ENCODE measurements at places on chromosomes 6 and 20. TPM values are rescaled to one million over a fixed set of nuclear protein-coding genes. Genes with fewer than 3 reads are reported as not detected.
A peak's percentile ranks its signal among the peaks of the same experiment; 100 is the strongest.

GRCh38 chr20:23315099-23315498, 35.5 kb upstream of the NXT1 start:
- H3K4me1 ChIP-seq: no peaks in the 10 kb centered on the region
- no peak for DNase-seq
- H3K27ac ChIP-seq: no peak overlapping the region
- H3K4me3 ChIP-seq: no peak overlapping the region
- H3K27me3 ChIP-seq: peaks cover 2% of the 10 kb centered on the region

The C20orf141 gene
- total RNA-seq: not detected

DNA sequence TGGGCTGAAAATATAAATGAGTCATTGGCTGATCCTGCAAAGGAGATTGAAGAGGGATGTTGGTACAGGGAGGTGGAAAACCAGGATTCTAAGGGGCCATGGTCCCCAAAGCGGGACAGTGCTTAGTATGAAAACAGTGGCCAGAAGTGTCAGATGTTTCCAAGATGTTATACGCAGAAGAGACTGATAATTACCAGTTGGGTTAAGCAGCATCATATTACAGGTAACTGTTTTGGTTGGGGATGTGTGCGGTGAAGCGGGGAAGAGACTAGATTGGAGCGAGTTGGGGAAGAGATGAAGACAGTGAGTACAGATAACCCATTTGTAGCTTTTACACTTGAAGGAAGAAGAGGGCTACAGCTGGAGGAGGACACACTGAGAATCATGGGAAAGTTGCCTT, 80.8 kb downstream of the PLEKHG1 start:
- no peak overlapping the region for H3K27ac ChIP-seq
- H3K4me1 ChIP-seq: peaks cover 2% of the 10 kb centered on the region
- no peaks in the 10 kb centered on the region for H3K27me3 ChIP-seq
- H3K4me3 ChIP-seq: no peak overlapping the region

DNA sequence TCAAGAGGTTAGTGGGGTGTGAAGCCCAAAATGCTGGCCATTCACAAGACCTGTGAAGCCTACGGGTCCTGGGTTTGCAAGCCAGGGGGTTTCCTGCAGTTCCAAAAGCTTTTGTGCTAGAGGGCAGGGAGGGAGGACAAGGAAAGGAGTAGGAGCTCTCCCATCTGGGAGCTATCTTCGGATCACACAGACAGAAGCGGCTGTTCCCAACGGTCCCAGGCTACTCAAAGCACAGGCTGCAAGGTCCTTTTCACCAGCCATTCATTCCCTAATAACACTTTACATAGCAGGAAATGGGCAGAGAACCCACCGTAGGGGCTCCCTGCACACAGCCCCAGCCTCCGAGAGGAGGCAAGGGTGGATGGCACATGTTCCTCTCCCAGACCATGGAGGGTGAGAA, 296.9 kb downstream of the FOXC1 start:
- no peaks in the 10 kb centered on the region for H3K4me1 ChIP-seq
- H3K27ac ChIP-seq: no peak overlapping the region
- no peaks in the 10 kb centered on the region for H3K27me3 ChIP-seq
- no peak overlapping the region for H3K4me3 ChIP-seq
- DNase-seq: no peak

The PRR18 gene
- total RNA-seq: not detected

- no peaks in the 10 kb centered on the region for H3K4me1 ChIP-seq
- no peak overlapping the region for H3K27ac ChIP-seq
- H3K27me3 ChIP-seq: peaks cover 2% of the 10 kb centered on the region
- H3K4me3 ChIP-seq: no peak overlapping the region
- H3K36me3 ChIP-seq: no peaks in the 10 kb centered on the region
These were observed 138.1 kb upstream of the PTPN1 start for GRCh38 chr20:50371878-50372769.

The STX11 gene
- total RNA-seq: 17.5 TPM

DNA sequence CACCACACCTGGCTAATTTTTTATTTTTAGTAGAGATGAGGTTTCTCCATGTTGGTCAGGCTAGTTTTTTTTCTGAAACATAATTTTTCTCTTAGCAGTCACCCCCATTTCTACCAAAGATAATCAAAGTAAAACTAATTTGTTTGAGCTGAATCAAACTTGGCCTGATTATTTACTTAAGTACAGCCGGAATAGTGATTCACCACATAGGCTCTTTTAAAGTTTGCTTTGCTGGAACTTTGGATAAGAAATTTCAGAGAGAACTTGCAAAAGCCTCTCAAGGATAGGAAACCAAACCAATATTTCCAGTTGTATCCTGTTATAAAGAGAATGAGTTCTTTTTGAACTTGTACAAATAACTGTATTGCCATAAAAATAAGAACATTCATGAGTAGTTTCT, 105.0 kb upstream of the SYNCRIP start:
- no peaks in the 10 kb centered on the region for H3K4me1 ChIP-seq
- peaks cover 11% of the 10 kb centered on the region for H3K27me3 ChIP-seq

The ANGPT4 gene
- total RNA-seq: not detected

- H3K36me3 ChIP-seq: peaks cover 8% of the 10 kb centered on the region
- DNase-seq: peak; percentile 43
- H3K4me1 ChIP-seq: peaks cover 57% of the 10 kb centered on the region
- no peaks in the 10 kb centered on the region for H3K27me3 ChIP-seq
- no peak overlapping the region for H3K4me3 ChIP-seq
These were observed 4.7 kb upstream of the LY86 start for GRCh38 chr6:6583836-6584235.

- peak; percentile 20 for DNase-seq
- H3K27me3 ChIP-seq: peaks cover 3% of the 10 kb centered on the region
- H3K4me3 ChIP-seq: no peak overlapping the region
- no peaks in the 10 kb centered on the region for H3K36me3 ChIP-seq
- H3K27ac ChIP-seq: no peak overlapping the region
These were observed 645.0 kb downstream of the PHF3 start for GRCh38 chr6:64280569-64280968.

- no peak for DNase-seq
- no peak overlapping the region for H3K27ac ChIP-seq
- no peaks in the 10 kb centered on the region for H3K4me1 ChIP-seq
- no peaks in the 10 kb centered on the region for H3K27me3 ChIP-seq
- no peak overlapping the region for H3K4me3 ChIP-seq
These were observed 147.4 kb downstream of the FOXC1 start for GRCh38 chr6:1757131-1757530.

DNA sequence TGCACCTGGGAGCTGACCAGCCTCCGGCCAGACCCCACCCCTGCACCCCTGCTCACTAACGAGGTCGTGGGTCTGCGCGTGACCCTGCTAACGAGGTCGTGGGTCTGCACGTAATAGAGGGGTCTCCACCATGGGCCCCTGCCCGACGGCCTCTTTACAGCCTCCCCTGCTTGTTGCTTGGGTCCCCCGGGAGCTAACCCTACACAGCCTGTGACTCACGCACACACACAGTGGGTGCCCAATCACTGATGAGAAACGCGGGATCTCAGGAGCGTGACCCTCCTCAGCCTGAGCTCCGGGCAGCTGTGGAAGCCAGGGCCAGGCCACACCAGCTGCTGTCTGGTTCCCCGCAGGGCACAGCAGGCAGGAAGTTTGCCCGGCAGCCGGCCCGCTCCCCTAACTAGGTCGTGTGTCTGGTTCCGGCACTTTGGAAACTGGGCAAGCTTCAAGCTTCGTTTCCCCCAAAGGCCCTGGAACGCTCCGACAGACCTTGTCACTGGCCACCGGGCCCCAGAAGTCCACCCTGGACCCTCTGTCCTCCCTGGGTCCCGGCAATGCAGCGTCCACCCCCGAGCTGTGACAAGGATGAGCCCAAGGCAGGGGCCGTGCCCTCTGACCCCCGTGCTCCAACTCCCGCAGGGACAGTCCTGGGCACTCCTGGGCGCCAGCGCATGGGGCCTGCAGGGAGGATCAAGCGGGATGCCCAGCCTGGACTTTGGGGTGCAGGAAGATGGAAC, 767 bp downstream of the PTK6 start:
- H3K36me3 ChIP-seq: no peaks in the 10 kb centered on the region
- H3K4me1 ChIP-seq: peaks cover 11% of the 10 kb centered on the region
- no peaks in the 10 kb centered on the region for H3K27me3 ChIP-seq
- no peak overlapping the region for H3K27ac ChIP-seq

DNA sequence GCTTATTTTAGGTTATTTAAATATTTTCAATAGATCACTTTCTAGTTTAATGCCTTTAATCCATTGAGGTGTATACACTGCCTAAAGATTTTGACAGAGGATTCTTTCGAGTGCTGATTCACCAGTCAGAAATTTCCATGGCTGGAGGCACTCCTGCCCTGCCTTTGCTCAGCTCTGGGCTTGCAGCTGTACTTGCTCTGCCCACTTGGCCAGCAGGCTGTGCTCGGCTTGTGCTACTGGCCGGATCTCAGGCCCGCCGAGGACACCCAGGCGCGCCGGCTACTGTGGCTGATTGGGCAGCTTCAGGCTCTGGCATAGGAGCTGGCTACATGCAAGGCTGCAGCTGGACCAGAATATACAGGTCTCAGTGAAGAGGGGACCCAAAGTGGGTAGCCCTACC, 675.1 kb upstream of the MMS22L start:
- no peak overlapping the region for H3K4me3 ChIP-seq
- H3K27ac ChIP-seq: no peak overlapping the region
- no peaks in the 10 kb centered on the region for H3K4me1 ChIP-seq
- H3K27me3 ChIP-seq: no peaks in the 10 kb centered on the region
- no peak for DNase-seq

The SLC44A4 gene
- total RNA-seq: 0.10 TPM

DNA sequence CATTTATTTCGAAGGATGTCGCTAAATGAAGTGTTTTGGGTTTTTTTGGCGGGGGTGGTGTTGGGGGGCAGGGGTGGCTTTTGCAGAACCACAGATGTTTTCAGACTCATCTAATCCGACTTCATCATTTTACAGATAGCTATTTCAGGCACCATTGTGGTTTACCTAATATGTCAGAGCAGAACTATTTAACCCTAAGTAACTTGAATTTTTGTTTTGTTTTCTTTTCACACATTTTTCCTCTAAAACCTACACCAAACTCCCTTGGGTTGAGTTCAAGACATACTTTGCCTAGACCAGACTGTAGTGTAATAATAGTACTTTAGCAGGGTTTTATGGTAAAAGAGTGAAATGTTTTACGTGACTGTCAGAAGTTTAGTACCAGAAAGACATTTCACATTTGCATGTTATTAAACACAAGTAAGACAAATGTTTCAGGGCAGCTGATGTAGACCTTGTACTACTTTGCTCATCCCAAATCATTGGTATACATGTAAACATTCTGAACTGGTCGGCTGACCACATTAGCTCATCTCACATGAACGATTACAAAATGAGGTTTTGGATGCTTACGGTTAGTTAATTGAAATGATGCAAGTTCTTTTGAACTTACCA, 37.7 kb downstream of the MAP3K4 start:
- H3K4me3 ChIP-seq: no peak overlapping the region
- no peaks in the 10 kb centered on the region for H3K27me3 ChIP-seq
- peaks cover 31% of the 10 kb centered on the region for H3K4me1 ChIP-seq
- H3K27ac ChIP-seq: no peak overlapping the region
- no peak for DNase-seq

The TBC1D32 gene
- total RNA-seq: 6.9 TPM

- no peak for DNase-seq
- H3K4me3 ChIP-seq: no peak overlapping the region
- H3K27me3 ChIP-seq: no peaks in the 10 kb centered on the region
- H3K36me3 ChIP-seq: peaks cover 15% of the 10 kb centered on the region
These were observed 443.9 kb downstream of the CDKAL1 start for GRCh38 chr6:20978151-20978614.

GRCh38 chr6:21594416-21595281, 1.1 kb downstream of the SOX4 start:
- H3K27me3 ChIP-seq: peaks cover 58% of the 10 kb centered on the region
- H3K4me3 ChIP-seq: no peak overlapping the region
- H3K27ac ChIP-seq: peak overlapping the region; percentile 53

GRCh38 chr20:50673466-50674137, 17.7 kb downstream of the RIPOR3 start:
- H3K36me3 ChIP-seq: no peaks in the 10 kb centered on the region
- no peak overlapping the region for H3K4me3 ChIP-seq
- H3K27me3 ChIP-seq: no peaks in the 10 kb centered on the region
- H3K4me1 ChIP-seq: no peaks in the 10 kb centered on the region
- no peak overlapping the region for H3K27ac ChIP-seq

DNA sequence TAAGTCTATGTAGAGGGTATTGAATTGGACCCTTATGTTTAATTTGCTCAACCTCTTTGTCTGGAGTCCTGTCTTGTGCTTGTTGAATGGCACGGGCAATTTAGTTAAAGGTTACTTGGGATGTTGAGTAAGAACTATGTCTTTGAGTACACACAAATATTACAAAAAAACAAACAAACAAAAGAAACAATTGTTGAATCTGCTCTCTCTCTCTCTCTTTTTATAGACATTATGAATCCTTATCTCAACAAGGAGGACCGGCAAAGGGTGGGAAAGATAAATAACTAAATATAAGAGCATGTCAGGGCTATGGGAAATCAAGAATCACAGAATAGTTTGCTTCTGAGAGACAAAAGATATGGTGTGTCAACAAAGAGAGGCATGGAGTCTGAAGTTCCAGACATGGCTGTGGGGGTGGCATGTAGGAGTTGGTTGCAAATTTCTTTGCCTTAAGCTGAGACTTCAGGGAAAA, 608.6 kb downstream of the UTRN start:
- H3K4me3 ChIP-seq: no peak overlapping the region
- H3K36me3 ChIP-seq: no peaks in the 10 kb centered on the region
- no peak for DNase-seq
- H3K4me1 ChIP-seq: no peaks in the 10 kb centered on the region
- no peak overlapping the region for H3K27ac ChIP-seq
- no peaks in the 10 kb centered on the region for H3K27me3 ChIP-seq

The SDC4 gene
- total RNA-seq: 31.4 TPM

The WTAP gene
- 91.6 TPM for total RNA-seq

The PSORS1C2 gene
- total RNA-seq: not detected

GRCh38 chr6:17408081-17408480, 14.7 kb downstream of the CAP2 start:
- H3K4me1 ChIP-seq: no peaks in the 10 kb centered on the region
- no peak overlapping the region for H3K4me3 ChIP-seq
- no peaks in the 10 kb centered on the region for H3K36me3 ChIP-seq
- H3K27ac ChIP-seq: no peak overlapping the region
- no peak for DNase-seq

GRCh38 chr6:71333697-71334096, 45.1 kb downstream of the OGFRL1 start:
- H3K27ac ChIP-seq: no peak overlapping the region
- no peak for DNase-seq
- H3K4me3 ChIP-seq: no peak overlapping the region
- peaks cover 12% of the 10 kb centered on the region for H3K27me3 ChIP-seq

The MATN4 gene
- total RNA-seq: 1.0 TPM

DNA sequence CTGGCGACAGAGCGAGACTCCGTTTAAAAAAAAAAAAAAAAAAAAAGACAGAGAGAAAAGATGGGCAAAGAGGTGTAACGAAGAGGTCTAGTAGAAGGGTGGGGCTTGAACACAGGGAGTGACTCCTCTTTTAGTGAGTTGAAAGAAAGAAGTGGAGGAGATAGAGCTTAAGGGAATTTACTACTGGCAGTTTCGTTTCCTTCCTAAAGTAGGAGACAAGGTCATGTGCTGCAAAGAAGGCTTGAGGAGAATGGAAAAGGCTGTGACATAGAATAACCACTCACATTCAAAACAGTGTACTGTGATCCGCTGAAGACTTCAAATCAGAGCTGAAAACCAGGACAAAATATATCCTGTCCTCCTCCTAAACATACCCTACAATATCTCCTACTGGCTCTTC, 63.8 kb upstream of the EIF2S2 start:
- no peaks in the 10 kb centered on the region for H3K4me1 ChIP-seq
- DNase-seq: no peak
- H3K36me3 ChIP-seq: no peaks in the 10 kb centered on the region
- no peak overlapping the region for H3K4me3 ChIP-seq
- H3K27me3 ChIP-seq: no peaks in the 10 kb centered on the region

GRCh38 chr6:157600807-157601206, 219.8 kb downstream of the ZDHHC14 start:
- no peaks in the 10 kb centered on the region for H3K4me1 ChIP-seq
- no peak overlapping the region for H3K4me3 ChIP-seq
- no peaks in the 10 kb centered on the region for H3K36me3 ChIP-seq
- no peak for DNase-seq
- H3K27me3 ChIP-seq: no peaks in the 10 kb centered on the region
